ENCODE measurements at places on chromosomes 7 and 10. TPM values are rescaled to one million over a fixed set of nuclear protein-coding genes. Genes with fewer than 3 reads are reported as not detected.

The ITGB8 gene
- 13.0 TPM for total RNA-seq

The OSBPL3 gene
- 39.3 TPM for total RNA-seq

The RARRES2 gene
- total RNA-seq, result 139 TPM

The ELAPOR2 gene
- 1.7 TPM for total RNA-seq

The FAM241B gene
- not detected for total RNA-seq

The CRYGN gene
- not detected for total RNA-seq

All from fibroblast of villous mesenchyme (primary cell).